ENCODE measurements at places on chromosomes 3 and 15.

DNA sequence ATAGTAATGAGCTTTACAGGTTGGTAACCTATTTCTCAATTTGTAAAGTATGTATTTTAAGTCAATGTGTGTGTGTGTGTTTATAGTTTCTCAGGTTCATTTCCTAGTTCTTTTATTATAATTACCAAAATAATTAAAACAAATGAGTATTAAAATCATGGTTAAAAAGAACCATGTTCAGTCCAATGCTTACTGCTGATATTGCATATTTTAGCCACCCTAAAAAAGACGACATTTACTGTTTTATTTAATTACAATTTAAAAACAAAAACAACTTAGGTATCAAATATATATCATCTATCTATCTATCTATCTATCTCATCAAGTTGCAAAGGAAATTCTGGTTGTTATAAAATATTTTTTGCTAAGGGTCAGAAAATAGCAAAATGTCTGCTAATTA, 203.3 kb downstream of the GBE1 start:
- DNase-seq = no peak

- no peak for DNase-seq
These were observed 346.7 kb upstream of the TGFBR2 start for GRCh38 chr3:30259730-30260129.

GRCh38 chr3:38271553-38271952, 5.9 kb downstream of the SLC22A13 start:
- DNase-seq = no peak

DNA sequence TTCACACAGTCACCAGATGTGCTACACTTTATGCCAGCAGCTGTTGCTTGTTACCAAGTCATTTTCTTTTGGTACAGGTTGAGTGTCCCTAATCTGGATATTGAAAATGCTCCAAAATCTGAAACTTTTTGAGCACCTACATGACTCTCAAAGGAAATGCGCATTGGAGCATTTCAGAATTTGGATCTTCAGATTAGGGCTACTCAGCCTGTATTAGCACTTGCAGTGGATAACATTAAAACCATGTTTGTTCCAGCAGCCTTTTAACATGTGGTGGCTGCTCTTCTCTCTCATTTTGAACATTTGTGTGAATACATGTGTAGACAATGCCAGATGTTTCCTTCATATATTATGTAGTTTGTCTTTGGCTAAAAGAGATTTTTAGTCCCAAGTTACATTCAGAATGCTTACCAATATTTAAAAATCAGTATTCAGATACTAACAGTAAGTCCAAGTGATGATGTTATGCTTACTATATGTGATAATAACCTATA, 230.9 kb upstream of the UBE2E1 start:
- DNase-seq = no peak

All from germinal center (tissue), 1 donor.